Right kidney (tissue), 9 donors: ENCODE measurements at places on chromosomes 3 and 15.

GRCh38 chr15:35622641-35623340 lies 76.8 kb upstream of the DPH6 start:
- DNase-seq = no peak

GRCh38 chr3:128987302-128988100 lies 6.4 kb downstream of the CFAP92 start:
- DNase-seq = no peak

- no peak for DNase-seq
These were observed 5.6 kb upstream of the PYDC2 start for GRCh38 chr3:191455257-191455952.

DNA sequence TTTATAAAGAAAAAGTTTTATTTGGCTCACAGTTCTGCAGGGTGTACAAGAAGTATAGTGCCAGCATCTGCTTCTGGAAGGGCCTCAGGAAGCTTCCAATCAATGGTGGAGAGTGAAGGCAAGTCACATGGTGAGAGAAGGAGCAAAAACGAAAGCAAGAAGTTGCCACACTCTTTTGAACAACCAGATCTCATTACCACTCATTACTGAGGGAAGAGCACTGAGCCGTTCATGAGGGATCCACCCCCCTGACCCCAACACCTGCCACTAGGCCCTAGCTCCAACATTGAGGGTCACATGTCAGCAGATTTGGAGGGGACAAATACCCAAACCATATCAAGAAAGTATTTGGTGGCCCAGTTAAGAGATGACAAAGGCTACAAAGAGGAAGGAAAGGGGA lies 239.3 kb upstream of the UBE2E1 start:
- DNase-seq = no peak

DNA sequence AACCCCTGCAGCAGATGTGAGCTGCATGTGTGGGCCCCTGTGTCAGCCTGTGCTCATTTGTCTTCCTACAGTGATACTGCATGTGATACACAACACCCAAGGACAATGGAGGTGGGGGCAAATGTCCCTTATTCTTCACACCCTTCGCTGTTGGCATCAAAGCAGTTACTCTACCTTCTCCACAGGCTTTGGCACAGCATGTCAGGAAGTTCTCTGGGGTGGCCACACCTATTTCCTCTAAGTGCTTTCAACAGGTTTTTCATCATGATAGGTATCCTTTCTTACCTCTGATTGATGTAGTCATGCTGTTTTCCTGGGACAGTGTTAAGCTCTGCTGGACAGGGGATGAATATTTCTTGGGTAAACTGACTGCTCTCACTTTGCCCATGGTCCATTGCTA lies 29.5 kb downstream of the ZNF662 start:
- no peak for DNase-seq

GRCh38 chr15:19899021-19899824 lies 642.4 kb downstream of the GOLGA6L6 start:
- no peak for DNase-seq

DNA sequence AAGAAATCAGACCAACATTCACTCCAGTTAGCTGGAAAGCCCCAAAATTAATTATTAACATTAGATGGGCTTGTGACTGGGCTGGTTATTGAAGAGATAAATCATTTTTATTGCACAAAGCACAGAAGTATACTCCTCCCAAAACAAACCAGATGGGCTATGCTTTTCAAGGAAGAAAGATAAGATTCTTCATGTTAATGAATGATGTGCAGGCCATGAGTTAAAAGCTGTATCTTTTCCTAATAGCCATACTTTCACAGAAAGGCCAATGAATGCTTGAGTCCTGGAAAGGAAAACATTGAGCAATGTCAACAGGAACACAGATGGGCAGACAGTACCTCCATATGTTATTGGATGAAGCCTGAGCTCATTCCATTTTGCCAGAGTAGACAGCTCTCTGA lies 55.4 kb downstream of the OCA2 start:
- DNase-seq = peak; percentile 52

DNA sequence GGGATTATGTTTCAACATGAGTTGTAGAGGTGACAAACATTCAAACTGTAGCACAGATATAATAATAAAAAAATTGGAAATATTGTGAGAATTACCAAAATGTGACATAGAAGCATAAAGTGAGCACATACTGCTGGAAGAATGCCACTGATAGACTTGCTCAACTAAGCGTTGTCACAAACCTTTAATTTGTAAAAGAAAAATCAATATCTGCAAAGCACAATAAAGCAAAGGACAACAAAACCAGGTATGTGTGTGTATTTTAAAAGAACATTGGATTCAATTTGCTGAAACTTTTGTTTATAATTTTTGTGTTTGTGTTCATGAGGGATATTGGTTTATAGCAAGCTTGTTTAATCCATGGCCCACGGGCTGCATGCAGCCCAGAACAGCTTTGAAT lies 40.8 kb upstream of the EIF5A2 start:
- no peak for DNase-seq

DNA sequence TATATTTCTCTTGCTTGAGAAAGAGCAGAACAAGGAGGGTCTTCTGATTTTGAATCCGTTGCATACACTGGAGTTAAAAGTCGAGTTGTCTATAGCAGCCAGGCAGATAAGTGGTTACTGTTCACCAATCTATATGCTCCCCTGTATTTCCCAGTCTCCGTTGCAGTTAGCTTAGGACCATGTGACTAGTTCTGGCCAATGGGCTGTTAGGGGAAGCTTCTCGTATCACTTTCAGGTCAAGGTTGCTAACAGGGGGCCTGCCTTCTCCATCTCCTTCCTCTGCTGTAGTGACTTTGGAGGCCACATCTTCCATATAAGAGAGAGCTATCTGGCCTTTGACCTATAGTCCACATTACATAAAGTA lies 188.5 kb upstream of the KBTBD8 start:
- no peak for DNase-seq

- DNase-seq = no peak
These were observed 311.7 kb downstream of the CADM2 start for GRCh38 chr3:85270488-85270887.

GRCh38 chr3:116188231-116188785 lies 257.0 kb downstream of the LSAMP start:
- DNase-seq = no peak

- DNase-seq = no peak
These were observed 11.3 kb upstream of the OXSR1 start for GRCh38 chr3:38154033-38154494.

DNA sequence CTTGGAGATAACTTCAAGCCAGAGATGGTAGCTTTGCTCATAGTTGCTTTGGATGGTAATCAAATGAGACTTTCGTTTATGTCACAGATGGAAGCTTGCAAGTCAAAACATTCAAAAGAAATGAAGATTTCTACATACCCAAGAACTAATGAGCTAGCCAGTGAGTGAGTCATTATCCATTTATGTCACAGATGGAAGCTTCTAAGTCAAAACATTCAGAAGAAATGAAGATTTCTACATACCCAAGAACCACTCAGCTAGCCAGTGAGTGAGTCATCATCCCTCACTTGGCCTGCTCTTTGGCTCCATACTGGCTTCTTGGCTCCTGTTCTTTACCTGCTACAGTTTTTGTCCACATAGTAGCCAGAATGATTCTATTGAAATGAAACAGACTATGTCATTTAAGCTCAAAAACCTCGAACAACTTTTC lies 559.8 kb upstream of the CBLB start:
- DNase-seq = no peak

DNA sequence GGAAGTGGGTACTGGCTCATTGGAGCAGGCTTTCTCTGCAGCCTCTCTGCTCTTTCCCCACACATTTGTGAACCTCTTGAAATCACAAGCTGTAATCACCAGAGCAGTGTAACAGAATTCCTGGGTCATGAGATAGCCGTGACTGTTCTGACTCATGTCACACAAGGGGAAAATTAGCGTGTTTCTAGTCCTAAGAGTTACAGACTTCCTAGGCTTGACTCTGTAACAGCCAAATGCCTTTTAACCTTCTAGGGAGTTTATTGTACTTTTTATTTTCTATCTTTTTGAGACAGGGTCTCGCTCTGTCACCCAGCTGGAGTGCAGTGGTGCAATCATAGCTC lies 54.7 kb upstream of the TRAK1 start:
- no peak for DNase-seq

DNA sequence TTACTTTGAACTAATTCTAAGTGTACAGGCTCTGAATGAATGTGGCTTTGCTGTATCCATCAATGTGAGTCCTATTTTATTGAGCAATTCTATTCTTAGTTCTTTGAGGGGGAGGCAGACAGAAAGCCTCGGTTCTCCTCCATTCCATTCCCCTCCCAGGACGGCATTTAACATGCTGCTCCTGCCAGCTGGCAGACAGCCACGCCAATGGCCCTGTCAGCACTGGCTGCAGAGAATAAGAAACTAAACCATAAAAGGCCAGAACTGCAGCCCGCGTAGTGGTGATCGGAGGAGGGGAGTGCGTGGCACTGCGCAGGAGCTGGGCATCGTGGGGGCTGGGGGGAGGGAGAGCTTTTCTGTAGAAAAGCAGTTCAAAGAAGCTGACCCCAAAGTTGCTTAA lies 76.0 kb upstream of the HACD2 start:
- DNase-seq = peak; percentile 64

DNA sequence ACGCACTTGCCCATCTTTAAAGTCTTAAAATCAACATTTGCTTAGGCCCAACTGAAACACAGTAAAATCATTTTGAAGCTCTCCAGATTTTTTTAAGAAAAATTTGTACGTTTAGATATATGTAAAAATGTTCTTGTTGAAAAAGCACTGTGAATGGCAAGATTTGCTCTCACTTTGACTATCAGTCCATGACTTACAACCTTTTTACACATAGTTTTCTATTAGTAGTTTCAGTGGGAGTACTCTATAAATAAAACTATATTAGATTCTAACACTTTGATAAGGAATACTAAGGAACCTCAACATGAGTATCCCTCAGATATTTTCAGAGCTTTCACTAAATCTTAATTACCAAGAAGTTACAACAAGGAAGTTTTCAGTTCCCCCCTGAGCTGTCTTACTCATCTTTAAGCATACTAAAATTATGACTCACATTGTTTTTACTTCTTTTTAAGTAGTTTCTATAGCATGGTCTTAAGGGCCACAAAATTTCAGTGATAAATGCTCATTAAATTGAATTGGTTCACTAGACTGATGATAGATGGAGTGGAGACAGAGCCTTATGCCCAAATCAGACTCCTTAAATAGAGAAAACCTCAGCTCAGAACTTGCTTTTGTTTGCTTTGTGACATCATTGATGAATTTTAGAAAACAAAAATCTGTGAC lies 31.6 kb upstream of the RAP2B start:
- DNase-seq = no peak

GRCh38 chr3:151268267-151269235 lies 9.8 kb downstream of the P2RY14 start:
- DNase-seq = no peak

DNA sequence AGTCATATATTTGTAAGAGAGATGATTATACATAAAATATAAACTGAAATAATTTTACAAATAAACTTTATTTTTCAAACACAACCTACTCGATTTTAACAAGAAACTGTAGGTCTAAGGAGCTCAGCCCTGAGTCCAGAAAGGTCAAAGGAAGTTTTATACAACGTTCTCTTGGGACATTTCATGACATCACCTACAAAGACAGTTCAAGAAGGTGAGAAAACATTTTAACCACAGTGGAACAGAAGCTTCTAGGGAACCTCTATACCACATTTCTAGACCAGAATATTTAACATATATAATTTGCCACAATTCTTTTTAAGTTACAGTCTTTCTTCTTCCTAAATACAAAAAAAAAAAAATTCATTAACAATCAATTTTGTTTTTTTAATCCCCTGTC lies 40.1 kb downstream of the CBLB start:
- DNase-seq = no peak

DNA sequence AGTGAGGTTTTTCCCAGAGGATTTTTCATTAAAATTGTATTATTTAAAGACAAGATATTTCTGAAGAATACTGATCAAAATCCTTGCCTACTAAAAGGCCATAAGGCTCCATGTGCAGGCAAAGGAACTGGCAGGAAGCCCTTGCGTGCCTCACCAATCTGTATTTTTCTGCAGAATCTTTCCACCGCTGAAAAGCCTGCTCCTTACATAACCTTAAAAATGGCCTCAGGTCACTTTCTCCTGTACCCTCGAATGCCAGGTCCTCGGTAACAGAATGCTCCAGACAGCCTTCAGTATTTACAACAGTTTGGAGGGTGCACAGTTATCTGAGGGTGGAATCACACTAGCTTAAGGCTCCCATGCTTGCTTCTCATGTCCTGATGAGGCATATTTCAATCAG lies 3.2 kb downstream of the MORC1 start:
- no peak for DNase-seq

DNA sequence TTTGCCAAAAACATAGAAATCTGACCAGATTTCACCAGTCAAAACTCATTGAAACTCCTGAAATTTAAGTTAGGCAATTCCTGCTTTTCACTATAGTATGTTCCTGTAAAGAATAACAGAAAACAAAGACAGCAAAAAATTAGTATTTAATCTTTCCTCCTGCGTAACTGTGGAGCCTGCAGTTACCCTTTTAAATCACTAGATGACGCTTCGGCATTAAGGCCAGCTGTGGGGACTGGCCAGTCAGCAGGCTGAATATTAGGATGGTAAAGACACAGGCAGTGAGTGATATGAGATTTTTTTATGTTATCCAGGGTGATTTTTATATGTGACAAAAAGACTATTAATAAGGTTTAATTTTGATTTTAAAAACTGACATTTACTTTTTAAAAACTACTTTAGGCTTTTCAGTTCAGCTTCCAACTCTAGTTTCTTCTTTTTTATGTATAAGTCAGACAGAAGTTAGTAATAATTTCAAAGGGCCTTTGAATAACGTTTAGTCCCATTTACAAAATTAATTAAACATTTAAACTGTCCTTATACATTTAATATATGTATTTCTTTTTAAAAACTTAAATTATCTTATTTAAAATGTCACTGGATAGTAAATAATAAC lies 165.1 kb downstream of the PPM1L start:
- no peak for DNase-seq

GRCh38 chr15:39730552-39730951 lies 52.1 kb downstream of the FSIP1 start:
- no peak for DNase-seq

DNA sequence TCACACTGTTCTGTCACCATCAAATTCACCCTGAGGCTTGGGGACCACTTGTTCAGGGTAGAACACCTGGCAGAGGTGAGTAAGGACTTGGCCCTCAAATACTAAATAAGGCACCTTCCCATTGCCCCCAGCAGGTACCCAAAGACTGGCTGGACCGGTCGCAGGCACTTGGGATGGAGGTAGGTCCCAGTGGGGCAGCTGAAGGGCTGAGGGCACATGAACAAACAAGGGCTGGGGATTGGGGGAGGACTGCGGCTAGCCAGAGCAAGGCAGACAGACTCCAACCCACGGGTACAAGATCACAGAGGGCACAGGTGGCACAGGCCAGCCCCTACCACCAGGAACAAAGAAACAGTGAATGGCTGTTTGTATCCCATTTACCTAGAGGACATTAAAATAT lies 1.9 kb downstream of the MRPS25 start:
- DNase-seq = no peak

- no peak for DNase-seq
These were observed 147.0 kb upstream of the THRB start for GRCh38 chr3:24641628-24642027.

DNA sequence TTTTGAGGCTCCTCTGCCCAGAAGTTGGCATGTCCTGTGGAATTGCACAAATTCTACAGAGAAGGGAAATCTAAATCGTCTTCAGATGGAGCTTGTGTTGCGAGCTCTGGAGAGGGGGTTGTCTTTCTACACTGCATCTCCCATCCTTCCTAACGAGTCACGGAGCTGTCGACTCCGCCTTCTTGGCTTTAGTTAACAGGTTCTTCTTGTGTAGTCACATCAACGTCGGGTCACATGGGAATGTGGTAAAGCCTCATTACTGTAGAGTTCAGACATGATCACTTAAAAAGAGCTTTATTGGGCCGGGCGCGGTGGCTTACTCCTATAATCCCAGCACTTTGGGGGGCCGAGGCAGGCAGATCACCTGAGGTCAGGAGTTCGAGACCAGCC lies 60.0 kb downstream of the DNASE1L3 start:
- DNase-seq = no peak
